ENCODE measurements at places on chromosomes 11 and 22. TPM values are rescaled to one million over a fixed set of nuclear protein-coding genes. Genes with fewer than 3 reads are reported as not detected.

Gene CATSPERZ
- total RNA-seq = 2.1 TPM

Gene FJX1
- 28.2 TPM for total RNA-seq

Gene TIMM10
- 175 TPM for total RNA-seq

Gene OR4A47
- total RNA-seq = not detected

Gene SMIM35
- total RNA-seq = not detected

Gene RCN1
- total RNA-seq = 184 TPM

Gene SDHD
- 66.1 TPM for total RNA-seq

Gene INS
- total RNA-seq = not detected

Gene IL17REL
- 0.05 TPM for total RNA-seq

Gene BTG4
- 0.10 TPM for total RNA-seq

Measured in A549 treated with Hydrocortisone at 1 μM for 4 hours (cell line).